ENCODE measurements at places on chromosomes 1 and 21.

DNA sequence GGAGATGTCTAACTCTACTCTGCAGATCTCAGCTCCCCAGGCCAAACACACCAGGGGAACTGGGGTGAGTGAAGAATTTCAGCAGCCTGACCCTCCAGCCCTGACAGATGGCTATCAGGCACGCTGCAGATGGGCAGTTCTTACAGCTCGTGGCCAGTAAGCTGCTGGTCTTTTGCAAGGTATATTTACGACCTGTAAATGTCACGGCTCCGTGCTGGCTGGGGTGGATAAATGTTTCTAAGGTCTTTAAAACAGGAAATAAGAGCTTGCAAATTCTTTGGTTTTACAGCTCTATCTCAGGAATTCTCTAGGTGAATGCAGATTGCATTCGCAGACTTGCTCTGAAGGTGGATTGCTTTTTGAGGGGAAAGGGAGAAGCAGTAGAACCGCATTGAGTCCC is 10.1 kb downstream of the DOP1B start:
- no peak for DNase-seq

DNA sequence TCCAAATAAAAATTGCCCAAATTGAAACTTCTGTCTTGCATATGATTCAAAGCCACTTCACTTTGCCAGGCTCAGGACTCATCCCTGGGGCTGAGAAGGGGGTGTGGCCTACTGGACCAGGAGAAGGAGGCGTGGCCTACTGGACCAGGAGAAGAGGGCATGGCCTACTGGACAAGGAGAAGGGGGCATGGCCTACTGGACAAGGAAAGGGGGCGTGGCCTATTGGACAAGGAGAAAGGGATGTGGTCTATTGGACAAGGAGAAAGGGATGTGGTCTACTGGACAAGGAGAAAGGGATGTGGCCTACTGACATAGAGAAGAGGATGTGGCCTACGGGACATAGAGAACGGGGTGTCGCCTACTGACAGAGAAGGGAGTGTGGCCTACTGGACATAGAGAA is 405.3 kb downstream of the RRAGC start:
- no peak for DNase-seq

GRCh38 chr1:184160236-184160635 is 108.7 kb downstream of the TSEN15 start:
- DNase-seq = no peak

DNA sequence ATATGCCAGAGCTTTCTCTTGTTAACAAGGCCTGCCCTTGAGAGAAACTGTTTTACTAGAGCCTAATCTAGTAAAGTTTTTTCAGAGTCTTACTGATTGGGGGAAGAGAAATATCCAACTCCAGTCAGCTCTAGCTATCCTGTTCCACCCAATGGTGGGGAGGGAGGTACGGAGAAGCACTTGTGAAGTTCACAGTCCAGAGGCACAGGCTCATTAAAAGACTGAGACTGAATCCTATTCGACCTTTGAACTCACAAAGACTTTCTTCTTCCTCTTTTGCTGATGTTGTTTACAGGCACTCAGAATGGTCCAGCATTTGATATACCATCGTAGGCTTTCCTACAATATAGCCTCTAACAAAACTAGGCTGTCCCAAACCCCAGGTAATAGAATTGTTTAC is 15.5 kb upstream of the SFT2D2 start:
- no peak for DNase-seq

- DNase-seq = no peak
Measured at GRCh38 chr1:225413708-225414375, 14.0 kb downstream of the LBR start.

DNA sequence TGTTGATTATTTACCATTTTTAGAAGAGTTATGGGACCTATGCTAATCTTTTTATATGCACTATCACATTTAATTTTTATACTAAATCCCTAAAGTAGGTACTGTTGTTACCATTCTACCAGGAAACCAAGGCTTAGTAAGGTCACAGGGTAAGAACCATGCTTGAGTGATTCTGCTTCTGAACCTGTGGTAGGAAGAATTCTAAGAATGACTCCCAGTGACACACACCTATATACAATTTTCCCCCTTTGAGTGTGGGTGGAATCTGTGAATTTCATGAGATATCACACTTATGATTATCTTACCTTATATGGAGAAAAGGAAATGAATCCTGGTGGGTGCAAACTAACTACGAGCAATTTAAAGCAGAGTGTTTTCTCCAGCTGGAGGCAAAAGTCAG is 391.0 kb downstream of the USH2A start:
- DNase-seq = no peak

DNA sequence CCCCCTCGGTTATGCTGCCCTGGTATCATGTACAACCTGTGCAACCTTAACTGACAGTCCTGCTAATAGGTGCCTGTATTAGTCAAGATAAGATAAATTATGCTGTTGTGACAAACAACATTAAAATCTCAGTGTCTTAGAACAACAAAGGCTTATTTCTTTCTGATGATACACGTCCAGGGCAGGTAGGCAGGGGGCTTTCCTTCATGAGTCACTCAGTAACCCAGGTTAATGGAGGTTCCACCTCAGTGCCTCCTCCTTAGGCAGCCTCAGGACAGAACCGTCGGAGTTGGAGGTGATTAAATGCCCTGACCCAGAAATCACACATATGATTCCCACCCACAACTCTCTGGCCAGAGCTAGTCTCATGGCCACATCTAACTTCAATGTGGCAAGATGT is 94.6 kb upstream of the CASZ1 start:
- no peak for DNase-seq

DNA sequence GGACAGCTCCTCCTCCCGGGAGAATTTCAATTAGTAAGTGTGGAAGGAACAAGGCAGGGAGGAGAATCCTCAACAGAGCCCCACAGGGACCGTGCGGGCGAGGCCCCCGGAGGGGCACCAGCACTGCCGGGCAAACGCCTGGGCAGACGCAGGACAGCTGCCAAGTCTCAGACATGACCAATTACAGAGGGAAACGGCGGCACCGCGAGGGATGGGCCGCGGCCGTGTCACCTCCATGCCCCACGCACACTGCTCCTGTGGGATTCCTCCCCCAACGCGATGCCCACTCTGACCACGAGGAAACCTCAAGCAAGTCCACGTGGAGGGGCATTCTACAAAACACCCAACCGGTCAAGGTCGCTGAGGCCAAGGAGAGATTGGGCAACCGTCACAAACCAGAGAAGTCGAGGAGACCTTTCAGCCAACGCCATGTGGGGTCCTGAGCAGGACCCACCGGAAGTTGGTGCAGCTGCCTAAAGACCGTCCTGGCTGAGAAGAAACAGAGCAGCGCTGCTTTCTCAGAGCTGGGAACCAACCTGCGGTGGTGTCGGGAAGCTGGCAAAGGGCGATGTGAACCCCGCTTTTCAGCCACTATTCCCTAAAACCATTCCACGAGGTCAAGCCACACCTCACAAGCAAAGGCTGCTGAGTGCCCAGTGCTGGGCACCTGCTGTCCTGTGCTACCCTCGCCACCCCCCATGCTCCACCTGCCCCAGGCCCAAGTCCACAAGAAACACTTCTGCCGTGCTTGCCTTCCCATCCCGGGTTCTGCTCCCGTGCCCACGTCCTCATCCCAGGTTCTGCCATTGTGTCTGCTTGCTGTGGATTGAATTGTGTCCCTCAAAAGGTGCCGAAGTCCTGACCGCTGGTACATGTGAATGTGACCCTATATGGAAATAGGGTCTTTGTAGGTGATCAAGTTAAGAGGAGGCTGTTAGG is 1.4 kb upstream of the KRTAP10-4 start:
- DNase-seq = no peak

DNA sequence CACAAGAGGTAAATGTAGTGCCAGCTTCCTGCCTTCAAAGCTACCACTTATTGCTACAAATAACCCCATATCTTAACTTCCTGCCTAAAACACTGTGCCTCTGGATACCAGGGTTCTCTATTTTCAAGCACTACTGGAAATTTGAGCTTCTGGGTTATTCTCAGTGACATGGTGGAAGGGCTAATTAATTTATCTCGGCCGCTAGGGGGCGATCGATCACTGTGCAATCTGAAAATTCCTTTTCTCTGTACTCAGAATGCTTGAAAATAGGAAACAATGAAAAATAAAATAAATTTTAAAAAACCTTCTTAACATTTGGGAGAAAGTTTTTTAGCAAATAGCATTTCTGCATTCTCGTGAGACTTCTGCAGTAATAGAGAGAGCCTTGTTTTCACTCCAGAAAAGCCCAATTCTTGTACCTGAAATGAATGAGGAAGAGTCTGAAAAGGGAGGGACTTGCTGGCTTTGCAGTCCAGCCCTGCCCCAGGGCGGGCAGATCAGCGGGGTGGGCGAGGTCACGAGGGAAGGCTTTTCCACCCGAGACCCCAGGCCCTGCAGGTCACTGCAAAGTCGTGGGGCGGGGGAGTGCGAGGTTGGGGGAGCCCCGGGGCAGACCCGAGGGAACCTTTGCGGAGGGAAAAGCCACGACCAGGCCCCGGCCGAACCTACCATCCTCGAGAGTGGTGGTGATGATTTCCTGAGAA is 276.7 kb downstream of the PCP4 start:
- DNase-seq = peak; percentile 62

DNA sequence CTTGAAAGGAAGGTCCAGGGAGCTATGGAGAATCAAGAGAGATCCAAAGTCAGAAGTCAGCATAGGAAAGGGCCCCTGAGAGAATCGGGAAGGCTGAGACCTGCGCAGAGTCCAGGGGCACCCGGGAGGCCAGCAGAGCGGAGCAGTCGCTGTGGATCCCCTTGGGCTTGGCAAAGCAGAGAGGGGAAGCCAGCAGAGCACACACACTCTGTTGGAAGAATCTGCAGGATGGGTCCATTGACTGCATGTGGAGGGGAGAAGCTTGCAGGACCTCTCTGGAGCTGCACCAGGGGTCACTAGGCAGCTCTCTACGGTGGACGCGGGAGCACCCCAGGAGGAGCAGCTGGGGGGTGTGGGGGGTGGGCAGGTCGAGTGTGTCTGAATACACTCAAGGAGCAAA is 6.4 kb downstream of the RIPK4 start:
- no peak for DNase-seq

DNA sequence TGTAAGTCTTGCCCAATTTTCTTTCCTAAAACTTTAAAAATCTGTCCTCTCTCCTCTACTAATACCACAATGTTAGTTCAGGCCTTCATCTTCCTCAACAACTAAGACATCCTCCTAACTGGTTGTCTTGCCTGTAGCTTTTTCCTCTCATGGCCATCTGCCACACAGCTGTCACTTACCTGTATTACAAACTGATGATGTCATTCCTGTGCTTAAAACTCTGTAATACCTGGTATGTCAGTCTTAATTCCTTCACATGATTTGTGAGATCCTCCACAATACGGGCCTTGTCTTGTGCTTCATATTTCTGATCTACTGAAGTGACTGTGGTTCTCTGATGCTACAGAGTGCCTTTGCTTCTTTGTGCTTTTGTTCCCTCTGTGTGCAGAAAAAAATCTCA is 9.8 kb downstream of the MRPS14 start:
- DNase-seq = no peak

DNA sequence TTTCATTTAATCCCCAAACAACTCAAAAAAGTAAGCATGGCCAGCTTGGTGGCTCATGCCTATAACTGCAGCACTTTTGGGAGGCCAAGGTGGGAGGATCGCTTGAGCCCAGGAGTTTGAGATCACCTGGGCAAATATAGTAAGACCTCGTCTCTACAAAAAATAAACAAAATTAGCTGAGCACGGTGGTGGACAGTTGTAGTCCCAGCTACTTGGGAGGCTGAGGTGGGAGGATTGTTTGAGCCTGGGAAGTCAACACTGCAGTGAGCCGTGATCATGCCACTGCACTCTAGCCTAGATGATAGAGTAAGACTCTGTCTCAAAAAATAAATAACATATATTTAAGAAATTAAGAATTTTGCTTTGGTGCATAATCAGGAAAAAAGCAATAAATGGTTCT is 6.1 kb upstream of the AKR1A1 start:
- no peak for DNase-seq

- DNase-seq = no peak
Measured at GRCh38 chr1:95948023-95948422, 714.0 kb downstream of the RWDD3 start.

- no peak for DNase-seq
Measured at GRCh38 chr1:234925440-234926263, 203.0 kb downstream of the TOMM20 start.

- DNase-seq = no peak
Measured at GRCh38 chr1:230618537-230618936, 23.7 kb upstream of the COG2 start.

GRCh38 chr21:40840401-40841125 is 6.4 kb downstream of the DSCAM start:
- no peak for DNase-seq

- no peak for DNase-seq
Measured at GRCh38 chr1:40314721-40315238, 2.3 kb downstream of the COL9A2 start.

DNA sequence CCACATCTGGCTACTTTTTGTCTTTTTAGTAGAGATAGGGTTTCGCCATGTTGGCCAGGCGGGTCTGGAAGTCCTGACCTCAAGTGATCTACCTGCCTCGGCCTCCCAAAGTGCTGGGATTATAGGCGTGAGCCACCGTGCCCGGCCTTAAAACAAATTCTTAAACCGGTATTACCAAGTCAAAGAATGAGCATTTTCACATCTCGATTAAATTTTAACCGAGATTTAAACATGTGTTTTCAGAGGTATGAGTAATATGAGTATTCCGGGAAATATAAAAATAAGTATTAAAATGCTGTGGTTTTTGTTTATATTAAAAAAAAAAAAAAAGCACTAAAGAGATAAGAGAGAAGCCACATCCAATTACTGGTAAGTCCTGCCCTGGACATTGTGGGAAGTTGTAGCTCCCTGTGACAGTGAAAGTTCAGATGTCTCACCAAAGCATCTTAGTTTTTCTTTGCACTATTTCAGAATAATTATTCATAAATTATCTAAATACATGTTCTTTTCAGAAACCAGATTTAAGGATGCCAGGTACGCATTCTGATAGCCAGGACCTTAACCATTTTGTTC is 24.9 kb downstream of the ZNF281 start:
- DNase-seq = no peak

DNA sequence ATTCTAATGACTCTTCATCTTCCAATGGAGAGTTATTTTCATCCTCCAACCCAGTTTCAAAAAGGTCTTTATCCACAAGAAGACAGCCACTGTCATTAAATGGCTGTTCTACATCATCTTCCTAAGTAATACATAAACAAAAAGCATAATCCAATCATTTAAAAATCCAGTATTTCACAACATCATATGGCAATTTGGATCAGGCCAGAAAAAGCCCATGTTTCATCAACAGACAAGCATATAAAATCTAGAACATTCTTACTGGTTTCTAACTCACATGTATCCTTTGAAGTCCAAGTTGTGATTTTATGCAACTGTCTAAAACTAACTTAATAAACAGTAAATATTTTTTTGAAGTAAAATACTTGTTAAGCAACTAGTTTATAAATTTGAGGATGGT is 6.6 kb downstream of the CLSPN start:
- no peak for DNase-seq
